ENCODE measurements at places on chromosomes 2 and 18.

GRCh38 chr18:32299484-32299883 lies 109.6 kb downstream of the MEP1B start:
- no peak for DNase-seq

DNA sequence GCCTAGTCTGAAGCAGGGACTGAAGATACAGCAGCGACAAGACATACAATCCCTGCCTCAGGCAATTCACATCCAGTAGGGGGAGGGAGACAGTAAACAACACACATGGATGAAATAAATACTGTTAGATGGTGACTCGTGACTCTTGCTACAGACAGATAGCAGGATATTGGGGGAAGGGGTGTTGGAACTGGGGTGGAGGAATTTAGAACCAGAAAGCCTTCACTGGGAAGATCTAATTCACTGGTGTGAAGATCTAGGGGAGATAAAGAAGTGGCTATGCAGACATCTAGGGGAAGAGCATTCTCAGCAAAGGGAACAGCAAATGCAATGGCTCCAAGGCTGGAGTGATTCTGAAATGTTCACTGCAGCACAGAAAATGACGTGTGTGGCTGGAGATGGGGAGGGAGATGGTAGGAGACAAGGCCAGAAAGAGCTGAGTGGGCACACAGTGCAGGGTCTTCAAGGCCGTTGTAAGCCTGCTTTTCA lies 52.6 kb upstream of the TMEM163 start:
- no peak for DNase-seq

DNA sequence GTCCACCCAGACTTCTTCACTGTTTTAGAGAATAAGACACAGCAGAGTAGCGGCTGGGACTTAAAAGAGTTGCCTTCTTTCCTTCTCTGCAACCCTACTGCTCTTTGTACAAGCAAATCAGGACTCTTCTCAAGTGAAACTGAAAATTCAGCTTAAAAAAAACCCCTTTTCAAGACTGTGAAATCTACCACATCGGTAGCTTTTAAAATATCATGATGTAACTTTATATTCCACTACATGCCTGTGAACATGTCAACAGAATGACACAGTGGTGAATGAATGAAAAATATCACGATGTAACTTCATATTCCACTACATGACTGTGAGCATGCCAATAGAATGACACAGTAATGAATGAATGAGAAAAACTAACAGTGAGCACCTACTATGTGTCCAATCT lies 53.4 kb downstream of the TCF4 start:
- DNase-seq, result no peak

- DNase-seq, result no peak
Measured at GRCh38 chr2:20381457-20381856, 30.8 kb upstream of the PUM2 start.

- no peak for DNase-seq
Measured at GRCh38 chr2:229269941-229270340, 1.1 kb downstream of the PID1 start.

GRCh38 chr2:85668009-85668856 lies at the start of gene SFTPB:
Gene SFTPB, minus strand, starts transcription at chr2:85668199. Its CDS starts 16 bp downstream, at chr2:85668183.
- DNase-seq, result no peak

- DNase-seq, result no peak
Measured at GRCh38 chr18:10580215-10580614, 54.4 kb downstream of the NAPG start.

DNA sequence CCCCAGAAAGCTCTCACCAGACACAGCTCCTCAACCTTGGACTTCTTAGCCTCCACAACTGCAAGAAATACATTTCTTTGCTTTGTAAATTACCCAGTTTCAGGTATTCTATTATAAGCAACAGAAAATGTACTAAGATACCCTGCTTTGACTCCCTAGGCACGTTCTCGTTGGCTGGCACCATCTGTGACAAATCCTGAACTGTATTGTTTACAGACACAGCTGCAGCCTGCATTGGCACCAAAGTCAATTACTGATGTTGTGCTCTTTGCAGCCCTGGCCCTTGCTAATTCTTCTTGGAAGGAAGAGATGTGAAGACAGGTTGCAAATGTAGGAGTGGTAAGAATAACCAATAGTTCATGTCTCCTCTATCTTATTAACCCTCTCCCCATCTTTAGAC lies 72.7 kb upstream of the FAM136A start:
- DNase-seq, result no peak

DNA sequence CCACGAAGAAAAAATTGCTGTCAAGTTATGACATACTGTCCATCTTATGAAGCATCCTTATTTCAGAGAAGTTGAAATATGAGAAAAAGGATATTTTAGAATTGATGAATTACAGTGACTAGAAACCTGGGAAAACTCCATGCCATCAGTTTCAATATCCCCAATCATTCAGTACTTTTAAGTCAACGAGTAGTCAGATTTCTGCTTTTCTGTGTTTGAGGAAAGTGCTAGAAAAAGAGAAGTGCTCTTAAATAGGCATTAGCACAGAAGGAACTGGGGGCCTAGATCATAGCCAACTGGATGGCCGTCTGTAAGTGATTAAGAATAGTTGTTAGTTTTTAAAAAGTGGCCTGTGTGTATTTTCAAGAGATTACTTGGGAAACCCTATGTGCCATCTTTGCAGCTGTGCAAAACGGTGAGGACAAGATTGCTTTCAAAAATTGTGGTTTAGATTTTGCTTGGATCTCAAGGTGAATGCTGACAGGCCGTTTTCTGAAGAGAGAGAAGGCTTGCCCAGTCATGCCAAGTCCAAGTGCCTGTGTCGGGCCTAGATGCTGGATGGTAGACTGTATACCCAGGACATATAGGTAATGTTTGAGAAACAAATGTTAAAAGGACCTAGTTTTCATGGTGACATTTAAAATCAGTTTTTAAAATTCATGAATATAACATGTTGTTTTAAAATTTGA lies 5.1 kb downstream of the NEDD4L start:
- no peak for DNase-seq

GRCh38 chr2:73925033-73925704 lies 1.5 kb upstream of the DGUOK start:
- no peak for DNase-seq

DNA sequence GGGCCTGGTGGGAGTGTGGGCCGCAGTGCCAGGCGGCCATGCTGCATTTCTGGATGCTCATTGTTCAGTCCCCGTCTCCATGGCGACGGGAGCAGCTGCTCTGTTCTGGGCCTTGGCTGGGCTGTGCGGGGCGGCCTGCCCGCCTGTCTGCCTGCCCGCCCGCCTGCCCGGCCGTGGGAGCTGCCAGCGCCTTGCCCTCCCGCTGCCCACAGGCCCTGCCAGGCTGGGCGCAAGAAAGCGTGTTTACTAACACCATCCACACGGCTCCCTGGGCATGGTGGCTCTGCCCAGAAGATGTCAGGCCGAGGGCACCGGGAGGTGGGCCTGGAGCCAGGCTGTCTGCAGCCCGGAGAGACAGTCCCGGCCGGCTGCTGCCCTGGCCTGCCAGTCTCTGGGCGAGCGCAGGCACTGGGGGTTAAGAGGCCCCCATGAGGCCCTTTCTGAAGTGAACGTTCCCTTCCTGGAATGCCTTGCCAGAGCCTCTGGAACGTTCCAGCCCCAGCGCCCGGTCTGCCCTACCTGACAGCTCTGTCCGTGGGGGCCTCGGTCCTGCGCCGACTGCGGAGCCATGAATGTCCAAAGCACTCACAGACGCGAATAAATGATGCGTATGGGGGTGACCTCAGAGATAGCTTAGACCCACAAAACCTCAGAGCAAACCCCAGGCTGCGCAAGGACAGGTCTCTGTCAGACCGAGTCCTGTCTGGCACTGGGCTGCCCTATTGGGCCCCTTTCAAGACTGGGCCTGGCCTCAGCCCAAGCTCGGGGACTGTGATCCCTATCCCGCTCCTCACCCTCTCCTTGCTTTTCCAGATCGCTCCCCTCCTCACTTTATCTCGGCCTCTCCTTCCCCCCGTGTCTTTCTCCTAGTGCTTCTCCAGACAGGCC lies 44.3 kb downstream of the MYCN start:
- DNase-seq, result no peak

- DNase-seq, result no peak
Measured at GRCh38 chr2:17171446-17172049, 346.7 kb downstream of the RAD51AP2 start.

DNA sequence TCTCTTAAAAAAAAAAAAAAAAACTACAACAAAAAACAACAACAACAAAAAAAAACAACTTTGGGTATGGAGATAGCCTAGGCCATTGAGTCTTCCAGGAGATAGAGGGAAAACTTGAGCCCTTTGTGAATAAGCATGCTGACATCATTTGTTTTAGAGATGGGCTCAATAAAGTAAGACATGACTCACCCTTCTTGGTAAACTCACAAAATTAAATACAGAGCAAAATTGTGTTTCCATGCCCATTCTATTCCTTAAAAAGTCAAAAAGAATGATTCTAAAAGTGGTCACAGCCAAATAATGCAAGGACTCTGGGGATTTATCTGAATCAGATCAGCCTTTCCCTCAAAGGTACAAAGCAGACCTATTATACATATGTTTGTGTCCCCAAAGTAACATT lies 117.4 kb downstream of the ETAA1 start:
- no peak for DNase-seq

DNA sequence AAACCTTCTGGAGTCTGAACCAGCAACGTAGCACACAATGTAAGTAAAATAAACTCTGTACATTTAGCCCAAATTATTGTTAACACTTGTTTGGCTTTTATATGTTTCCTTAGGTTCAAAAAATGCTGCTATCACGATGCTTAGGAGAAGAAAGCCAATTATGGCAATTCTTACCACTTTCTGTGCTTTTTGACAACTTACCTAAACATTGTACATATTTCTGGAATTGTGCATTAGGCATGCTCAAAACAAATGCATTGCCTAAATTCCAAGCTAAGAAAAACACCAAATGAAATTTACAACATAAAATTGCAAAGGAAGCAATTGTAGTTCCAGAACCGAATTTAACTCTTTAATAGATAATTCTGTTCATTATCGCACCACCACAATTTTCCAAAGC lies 585.6 kb upstream of the DSEL start:
- no peak for DNase-seq

DNA sequence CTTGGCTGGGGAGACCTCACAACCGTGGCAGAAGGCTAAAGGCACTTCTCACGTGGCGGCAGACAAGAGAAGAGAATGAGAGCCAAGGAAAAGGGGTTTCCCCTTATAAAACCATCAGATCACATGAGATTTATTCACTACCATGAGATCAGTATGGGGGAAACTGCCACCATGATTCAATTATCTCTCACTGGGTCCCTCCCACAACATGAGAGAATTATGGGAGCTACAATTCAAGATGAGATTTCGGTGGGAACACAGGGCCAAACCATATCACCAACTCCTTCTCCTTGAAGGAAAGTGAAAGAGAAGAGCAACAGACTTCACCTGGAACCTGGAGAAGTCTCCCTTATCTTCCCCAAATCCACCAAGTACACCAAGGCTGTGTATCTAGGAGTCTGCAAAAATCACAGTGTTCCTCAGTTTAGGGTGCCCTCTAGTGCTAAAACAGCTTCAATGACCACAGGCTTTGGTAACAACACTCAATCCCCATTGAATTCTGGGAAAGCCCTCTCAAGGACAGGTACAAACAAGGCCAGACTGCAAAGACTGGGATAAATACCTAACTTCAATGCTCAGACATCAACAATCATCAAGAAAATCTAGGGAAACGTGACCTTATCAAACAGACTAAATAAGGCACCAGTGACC lies 148.8 kb upstream of the SRD5A2 start:
- no peak for DNase-seq

DNA sequence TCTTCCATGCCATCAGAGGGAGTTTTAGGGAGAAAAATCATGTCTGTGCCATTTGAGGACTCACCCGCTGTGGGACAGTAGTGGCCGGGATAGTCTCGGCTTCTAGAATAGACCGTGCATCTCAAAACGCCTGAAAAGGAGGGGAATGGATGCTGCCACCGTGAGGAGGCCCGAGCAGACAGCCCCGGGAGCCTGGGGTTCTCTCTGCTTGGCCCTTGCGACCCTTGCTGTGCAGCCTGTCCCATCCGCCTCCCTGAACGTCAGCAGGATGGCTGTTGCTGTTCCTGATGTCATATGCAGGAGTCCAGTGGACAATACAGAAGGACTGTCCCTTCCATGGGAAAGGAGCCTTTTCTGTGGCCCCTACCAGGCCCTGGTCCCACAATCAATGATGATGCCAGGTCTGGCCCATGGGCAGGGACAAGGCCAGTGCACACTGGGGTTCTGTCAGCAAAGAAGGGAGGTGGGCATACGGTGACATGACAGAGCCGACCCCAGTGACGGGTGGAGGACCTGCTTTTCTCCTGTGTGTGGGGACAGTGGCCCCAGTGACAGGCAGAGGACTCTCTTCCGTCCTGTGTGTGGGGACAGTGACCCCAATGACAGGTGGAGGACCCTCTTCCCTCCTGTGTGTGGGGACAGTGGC lies 58.8 kb downstream of the ACKR3 start:
- no peak for DNase-seq
